ENCODE measurements at places on chromosomes 16 and 17. TPM values are rescaled to one million over a fixed set of nuclear protein-coding genes. Genes with fewer than 3 reads are reported as not detected.

- no peak for DNase-seq
These were observed 1.3 kb downstream of the NKD1 start for GRCh38 chr16:50549561-50549915.

GRCh38 chr16:11318817-11319216, 26.4 kb upstream of the RMI2 start:
- DNase-seq = no peak

GRCh38 chr17:30926516-30926915, 4.8 kb downstream of the ADAP2 start:
- peak; percentile 5 for DNase-seq

DNA sequence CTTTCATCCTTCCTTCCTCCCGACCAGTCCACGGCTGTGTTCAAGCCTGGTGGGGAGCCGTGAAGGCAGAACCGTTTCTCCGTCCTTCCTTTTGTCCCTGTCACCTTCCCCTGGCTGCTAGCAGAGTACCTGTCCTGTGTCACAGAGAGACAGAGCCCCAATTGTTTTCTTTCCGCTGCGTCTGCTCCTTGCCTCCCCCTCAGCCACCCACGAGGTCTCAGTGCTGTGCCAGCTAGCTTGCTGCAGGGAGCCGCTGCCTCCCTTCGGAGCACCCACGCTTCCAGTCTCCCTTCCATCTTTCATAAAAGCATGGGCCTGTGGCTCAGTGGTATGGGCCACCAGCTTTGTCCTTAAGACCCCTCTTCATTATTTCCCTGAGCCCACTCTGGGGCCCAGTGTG, 62.2 kb downstream of the MPRIP start:
- DNase-seq = no peak

- DNase-seq = no peak
These were observed 111.4 kb upstream of the CDC42EP4 start for GRCh38 chr17:73423159-73423715.

DNA sequence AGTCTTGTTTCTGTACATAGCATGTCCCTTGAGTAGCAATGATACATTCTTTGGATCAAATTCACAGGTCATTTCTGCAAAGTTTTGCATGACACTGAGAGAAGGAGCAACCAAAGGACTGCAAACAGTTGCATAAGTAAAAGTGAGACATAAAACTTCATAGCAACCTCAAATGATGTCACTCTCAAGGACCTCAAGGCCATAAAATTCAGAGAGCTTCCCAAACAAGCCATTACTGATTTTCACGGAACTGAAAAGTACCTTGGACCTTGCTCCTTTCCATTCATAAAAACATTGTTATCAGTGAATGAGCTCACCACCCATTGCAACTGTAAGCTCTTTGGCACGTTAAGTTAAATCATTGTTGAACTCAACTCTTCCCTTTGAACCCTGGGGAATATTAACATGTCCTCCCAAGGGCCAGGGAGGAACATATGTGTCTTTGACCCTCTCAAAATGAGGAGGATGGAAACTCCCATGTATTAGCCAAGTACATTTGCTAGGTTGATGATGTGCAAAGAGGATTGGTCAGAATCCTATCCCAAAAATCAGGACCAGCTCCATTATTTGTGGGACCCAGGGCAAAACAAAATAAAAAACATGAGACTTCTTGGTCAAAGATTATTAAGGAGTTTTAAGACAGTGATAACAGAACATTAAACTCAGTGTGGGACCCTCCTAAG, 275.0 kb upstream of the DYNLRB2 start:
- DNase-seq = no peak

GRCh38 chr16:58196898-58197313, 1.0 kb downstream of the CSNK2A2 start:
- no peak for DNase-seq

GRCh38 chr17:31869031-31869430, 10.0 kb upstream of the COPRS start:
- no peak for DNase-seq

DNA sequence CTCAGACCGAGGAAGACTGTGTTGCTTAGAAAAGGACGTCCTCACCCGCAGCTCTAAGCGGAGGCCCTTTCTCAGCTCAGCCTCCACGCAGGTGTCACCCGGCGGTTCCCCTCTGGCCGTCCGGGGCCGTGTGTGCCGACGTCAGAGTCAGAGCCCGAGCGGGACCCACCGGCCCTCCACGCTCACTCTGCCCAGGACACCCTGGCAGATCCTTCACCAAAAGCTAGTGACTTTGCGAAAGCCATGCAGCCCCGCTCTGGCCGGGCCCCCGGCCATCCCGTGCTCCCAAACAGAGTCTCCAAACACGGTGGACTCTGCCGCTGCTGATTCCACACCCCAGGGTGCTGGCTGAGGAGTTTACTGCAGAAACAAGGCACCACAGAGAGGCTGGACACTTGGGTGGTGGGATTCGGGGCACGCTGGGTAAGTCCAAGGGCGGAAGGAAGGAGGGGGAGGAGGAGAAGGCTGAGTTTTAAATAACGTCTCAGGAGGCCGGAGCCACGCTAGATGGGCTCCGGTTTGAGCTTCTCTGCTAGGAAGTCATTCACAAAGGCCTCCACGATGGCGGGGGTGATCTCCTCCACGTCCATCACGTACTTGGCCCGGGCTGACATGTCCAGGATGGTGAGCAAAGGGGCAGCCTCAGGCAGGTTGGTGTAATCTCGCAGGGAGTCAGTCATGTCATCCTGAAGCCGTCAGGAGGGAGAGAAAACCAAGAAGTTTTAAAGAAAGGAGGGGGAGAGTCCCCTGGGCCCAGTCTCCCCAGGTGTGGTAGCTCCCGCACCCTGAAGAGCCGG, 18.5 kb downstream of the MRM3 start:
- no peak for DNase-seq

DNA sequence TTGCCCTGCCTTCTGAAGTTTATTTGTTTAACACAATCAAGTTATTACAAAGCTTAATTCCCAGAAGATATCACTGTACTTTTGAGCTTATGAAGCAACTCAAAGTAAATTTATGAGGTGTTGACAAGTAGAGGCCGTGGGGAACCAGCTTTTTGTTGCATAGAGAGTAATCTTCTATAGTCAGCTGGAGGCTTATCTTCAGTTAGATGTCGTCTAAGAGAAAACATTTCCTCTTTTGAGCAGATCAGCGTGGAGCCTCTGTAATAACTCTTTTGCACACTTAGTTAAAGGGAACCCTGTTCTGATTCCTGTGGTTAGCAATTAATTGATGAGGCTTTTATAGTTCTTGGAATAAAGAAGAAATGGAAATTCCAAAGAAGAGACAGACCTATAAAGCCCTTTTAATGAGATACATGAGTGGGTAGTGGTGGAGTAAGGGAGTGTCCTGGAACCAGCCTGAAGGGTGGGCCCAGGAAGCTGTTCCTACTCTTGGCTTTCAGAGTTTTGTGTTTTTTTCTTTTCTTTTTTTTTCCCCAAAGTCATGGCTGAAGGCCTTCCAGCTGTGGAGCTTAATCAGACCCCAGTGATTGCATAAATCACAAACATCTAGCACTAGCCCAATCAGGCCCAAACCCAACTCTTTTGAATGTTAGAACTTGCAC, 28.9 kb upstream of the MAP3K14 start:
- DNase-seq = no peak

DNA sequence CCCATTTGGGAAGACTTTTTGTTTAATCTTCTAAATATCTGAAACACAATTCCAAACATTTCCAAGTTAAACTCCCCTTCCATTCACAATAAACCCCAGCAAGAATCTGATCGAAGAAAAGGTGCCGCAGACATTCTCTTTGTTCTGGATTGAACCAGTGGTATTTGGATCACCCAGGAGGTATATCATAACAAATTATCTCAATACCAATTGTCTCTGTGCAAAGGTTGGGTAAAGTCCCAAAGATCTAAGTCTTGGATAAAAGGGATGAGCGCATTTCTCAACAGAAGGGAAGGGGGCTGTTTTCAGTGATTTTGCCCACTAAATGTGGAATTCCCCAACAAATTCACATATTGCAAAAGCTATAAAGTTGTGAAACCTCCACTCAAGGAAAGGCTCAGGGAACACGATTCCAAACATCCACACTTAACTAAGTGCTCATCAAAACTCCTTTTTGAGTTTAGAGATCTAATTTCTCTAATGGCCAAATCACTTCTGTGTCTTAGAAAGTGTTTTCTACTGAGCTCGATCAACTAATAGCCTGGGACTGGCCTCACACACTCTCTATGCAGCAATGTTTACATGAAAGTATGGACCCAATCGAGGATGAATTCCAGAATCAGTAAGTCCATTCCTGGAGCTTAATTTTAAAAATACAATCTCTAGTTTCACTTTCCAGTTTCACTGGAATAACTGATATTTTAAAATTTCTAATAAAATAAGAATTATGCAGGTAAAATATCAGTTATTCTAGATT, 30.9 kb downstream of the SALL1 start:
- DNase-seq = no peak

DNA sequence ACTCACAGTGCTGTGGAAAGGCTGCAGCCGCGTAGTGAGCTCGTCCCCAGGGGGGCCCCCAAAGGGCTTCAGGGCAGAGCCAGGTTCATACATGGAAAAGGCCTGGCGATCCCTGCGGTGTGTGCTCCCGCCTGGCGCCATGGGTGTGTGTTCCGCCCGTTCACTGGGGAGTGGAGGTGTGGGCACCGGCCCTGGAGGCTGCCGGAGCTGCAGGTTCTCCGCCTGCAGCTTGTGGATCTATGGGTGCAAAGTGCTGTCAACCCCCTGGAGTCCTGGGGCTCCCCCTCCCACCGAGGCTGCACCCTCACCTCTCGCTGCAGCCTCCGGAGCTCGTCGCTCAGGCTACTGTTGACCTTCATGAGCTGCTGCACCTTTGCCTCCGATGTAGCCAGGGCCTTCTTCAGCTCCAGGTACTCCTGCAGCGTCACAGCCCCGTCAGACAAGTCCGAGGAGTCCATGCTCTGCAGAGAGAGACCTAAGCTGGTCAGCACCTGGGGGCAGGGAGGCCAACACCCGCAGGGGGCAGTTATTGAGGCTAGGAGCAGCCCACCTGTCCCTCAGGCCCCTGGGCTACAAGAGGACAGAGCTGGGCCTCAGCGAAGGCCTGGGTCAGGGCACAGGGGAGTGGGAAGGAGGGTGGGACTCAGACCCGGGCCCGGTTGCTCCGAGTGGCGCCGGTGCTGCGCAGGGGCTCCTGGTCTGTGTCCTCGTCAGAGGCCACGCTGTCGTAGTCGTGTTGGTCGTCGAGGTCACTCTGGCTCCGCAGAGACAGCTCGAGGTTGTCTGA, 7.9 kb downstream of the TP53I13 start:
- no peak for DNase-seq

DNA sequence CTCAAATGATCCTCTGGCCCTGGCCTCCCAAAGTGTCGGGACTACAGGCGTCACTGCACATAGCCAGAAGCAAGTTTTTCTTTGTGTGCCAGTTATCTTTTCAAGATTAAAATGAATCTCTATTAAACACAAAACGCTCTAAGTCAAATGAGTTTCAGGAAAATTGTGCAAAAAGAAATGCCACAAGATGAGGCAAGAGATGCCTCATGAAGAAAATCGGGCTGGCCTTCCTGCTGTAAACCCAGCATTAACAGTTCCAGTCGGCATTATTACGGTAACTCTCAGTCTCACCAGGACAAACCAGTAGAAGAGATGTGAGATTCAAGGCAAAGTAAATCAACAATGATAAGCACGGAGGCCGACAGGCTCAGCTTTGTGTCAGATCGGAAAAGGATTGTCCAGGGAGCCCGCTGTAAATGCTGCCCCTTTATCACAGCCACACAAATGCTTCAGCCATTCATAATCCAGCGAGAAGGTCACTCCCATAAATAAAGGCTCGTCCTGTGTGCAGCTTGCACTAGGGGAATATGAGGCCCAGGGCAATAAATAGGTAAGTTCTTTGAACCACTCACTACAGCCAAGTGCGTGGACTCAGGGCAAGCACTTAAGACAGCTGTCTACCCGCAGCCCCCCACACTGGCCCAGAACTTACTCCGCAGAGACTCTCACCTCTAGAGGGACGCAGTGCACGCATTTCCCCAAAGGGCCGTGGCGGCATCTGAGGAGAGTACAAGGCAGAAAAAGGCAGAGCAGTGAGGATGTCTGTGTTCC, 27.2 kb downstream of the NPLOC4 start:
- no peak for DNase-seq

GRCh38 chr17:30248786-30249185, 13.3 kb upstream of the SLC6A4 start:
- DNase-seq = no peak

DNA sequence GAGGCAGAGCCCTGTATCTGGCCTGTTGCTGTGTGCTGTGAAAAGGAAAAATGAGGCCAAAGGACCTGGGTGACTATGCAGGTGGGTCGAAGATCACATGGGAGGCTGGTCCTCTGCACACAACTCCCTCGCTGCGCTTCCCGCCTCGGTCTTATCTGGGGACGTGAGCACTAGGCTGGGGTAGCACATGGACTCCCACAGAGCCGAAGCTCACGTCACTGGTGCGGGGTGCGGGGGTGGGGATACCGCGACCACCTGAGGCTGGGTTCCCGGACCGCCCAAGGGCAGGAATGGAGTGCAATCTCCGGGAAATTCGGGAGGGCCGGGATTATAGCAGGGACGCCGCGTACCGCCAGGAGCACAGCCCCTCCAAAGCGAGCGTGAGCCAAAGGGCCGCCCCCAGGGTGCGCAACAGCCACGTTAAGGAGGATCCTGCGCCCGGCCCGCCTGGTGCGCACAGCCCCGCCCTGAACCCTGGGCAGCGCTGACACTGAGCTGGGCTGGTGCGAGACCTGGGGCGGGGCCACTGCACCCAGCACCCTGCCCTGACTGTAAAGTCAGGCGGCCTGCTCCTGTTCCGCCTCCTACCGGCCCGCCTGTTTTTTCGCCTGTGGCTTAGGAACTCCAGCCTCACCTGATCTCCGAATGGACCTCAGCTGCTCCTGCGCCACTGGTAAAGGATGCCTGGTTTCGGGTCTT, 4.8 kb downstream of the MT1A start:
- DNase-seq = peak; percentile 42

KCNJ2 gene
- total RNA-seq = 0.66 TPM

BORCS6 gene
- 6.5 TPM for total RNA-seq

SRP68 gene
- 30.5 TPM for total RNA-seq

SRCAP gene
- total RNA-seq = 22.9 TPM

CIITA gene
- 0.30 TPM for total RNA-seq

HIGD1B gene
- total RNA-seq = not detected

TBC1D3G gene
- not detected for total RNA-seq

TANGO6 gene
- 12.7 TPM for total RNA-seq

BAHCC1 gene
- 0.43 TPM for total RNA-seq

TBC1D26 gene
- not detected for total RNA-seq

SBK1 gene
- total RNA-seq = 0.02 TPM

OR4D1 gene
- total RNA-seq = not detected

TPSG1 gene
- not detected for total RNA-seq

Data from HT1080 (cell line).